ENCODE measurements at places on chromosomes 3 and 15.

DNA sequence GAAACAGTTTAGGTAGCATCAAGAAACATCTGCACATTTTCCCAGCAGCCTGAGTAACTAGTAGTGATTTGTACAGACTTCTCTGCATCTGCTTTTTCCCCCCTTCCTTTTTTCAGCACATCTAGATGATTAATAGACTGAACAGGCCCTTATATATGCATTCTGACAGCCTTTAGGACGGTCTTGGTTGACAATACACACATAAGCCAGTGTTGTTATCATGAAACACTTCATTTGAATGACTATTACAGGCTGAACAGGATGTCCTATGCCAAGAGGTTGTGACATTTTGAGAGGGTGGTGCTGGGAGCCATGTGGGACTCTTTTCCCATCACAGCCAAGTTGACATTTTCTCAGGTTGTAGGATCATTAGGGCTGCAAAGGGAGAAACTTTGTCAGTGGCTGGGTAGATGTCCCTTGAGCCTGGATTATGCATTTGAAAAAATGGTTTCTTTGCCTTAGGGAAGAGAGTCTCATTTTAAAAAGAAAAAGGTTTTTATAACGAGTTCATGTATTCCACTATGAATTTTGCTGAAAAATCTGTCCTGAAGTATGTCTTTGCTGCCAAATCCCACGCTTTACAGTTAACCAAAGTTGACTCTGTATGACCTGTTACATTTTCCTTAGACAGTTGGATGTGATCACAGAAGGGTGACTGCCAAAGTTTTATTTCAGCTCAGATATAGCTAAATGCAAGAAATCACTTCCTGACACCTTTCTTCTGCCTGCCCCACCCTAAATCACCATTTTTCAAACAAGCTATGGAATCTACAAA, 73.7 kb downstream of the FILIP1L start:
- no peak for DNase-seq

DNA sequence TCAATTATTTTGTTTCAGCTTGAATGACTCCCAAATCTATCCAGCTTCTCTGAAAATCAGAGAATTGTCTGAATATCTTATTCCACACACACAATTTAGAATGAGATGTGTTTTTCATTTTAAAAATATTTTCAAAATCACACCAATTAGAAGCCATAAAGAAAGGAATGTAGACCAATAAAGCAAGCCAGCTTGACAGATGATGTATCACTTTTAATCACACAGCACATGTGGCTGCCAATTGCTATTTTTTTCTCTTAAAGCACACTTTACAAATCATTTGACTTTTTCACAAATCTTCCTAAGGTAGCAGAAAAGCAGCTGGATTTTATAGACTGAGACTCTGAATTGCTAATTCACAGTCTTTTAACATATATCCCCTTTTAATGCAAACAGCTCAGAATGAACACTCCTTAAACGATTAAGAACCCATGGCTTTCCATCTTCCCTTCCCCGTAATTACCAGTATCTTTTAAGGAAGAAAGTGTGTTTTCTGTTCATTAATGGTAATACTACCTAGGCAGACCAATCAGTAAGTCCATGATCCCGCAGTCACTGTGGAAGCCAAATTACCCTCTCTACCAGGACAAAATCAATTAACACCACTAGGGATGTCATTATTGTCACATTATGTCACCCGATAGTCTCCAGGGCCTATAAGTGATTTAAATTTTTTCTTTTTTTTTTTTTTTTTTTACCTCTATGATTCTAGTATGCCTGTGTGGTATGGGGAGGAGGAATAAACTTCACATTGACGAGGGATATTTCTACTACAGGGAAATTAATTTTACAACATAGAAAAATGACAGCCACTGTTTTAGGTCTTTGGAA, 250.0 kb upstream of the VEPH1 start:
- DNase-seq = no peak

DNA sequence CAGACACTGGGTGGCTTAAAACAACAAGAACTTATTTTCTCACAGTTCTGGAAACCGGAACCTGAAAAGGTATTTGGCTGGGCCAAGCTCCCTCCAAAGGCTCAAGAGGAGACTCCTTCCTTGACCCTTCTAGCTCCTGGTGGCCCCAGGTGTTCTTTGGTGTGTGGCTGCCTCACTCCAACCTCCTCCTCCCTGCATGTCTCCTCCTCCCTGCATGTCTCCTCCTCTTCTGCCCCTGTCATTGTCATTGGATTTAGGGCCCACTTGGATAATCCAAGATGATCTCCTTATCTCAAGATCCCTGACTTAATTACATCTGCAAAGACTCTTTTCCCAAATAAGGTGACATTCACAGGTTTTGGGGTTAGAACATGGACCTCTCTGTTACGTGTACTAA, 69.8 kb upstream of the MFGE8 start:
- DNase-seq = peak; percentile 70

GRCh38 chr3:160893207-160893606, 137.2 kb downstream of the PPM1L start:
- DNase-seq = no peak

- no peak for DNase-seq
Observed at GRCh38 chr15:43469867-43470266, 23.1 kb downstream of the TP53BP1 start.

DNA sequence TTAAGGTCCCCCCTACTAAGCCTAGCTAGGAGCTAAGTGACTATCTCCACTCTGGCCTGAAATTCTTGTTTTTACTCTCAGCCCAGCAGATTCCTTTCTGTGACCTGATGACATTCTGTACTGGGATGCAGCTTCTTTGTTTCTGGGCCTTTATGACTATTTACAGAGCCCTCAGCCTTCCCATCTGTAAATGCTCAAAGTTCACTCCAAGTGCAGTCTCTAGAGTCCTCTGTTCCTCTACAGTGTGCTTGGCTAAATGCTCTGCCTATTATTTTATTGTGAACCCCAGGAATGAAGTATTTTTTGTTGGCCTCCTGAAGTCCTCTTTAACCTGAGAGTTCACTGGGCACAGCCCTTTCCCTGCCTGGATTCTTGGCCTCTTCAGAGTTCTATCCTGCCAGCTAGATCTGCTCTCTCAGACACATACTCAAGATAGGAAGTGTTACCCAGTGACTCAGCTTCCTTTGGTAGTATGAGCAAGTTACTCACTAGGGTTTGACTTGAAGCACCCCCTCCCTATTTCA, 278.1 kb upstream of the P2RY1 start:
- DNase-seq = no peak

GRCh38 chr3:81492040-81492439, 269.4 kb downstream of the GBE1 start:
- no peak for DNase-seq

GRCh38 chr3:151838574-151839312, 24.8 kb downstream of the AADAC start:
- DNase-seq = peak; percentile 52

- DNase-seq = no peak
Observed at GRCh38 chr3:141553055-141553454, 66.2 kb downstream of the RASA2 start.

DNA sequence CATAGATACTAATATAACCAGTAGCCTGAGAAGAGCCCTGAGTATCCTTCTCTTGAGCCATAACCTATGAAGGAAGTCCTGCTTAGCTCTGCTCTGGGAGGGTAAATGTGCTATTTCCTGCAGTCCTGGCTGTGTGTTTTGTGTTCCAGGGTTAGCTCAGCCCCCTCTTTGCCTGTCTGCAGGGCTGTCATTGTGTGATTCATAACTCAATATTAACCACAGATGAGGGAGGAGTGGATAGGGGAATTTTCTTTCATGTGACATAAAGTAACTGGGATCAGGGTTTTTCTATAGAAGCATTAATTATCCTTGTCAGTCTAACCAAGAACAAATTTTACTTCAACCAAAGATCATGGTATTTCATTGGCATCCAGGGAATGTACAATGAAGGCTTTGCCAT, 183.3 kb upstream of the ZBTB20 start:
- no peak for DNase-seq

DNA sequence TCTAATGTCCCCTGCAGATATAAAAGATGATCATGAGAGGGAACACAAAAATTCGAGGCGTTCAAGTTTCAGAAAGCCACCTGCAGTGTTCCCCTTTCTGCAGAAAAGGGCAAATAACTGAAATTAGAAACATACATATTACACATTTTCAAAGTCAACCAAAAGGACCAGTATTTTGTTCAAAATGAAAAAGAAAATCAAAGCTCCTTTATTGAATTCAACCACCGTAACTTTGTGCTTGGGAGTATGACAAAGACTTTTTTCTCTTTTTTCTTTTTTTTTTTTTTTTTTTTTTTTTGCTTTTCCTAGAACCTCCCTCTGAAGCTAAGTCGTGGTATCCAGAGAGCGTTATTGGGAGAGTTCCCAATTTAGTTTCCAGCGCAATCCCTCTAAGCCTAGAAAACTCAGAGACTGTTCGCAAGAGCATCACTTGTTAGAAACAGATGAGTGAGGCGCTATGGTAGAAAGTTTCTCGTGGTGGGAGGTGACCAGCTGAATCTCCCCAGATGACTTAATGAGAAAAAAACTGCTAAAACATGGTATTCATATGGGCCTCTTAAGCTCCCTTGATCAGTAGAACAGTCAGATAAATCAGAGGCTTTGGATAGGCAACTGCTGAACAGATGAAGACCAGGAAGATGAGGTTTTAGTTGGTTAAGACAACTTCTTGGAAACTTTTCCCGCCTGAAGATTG, 77.4 kb downstream of the MB21D2 start:
- DNase-seq = no peak

- DNase-seq = no peak
Observed at GRCh38 chr3:20752416-20752815, 566.4 kb upstream of the SGO1 start.

DNA sequence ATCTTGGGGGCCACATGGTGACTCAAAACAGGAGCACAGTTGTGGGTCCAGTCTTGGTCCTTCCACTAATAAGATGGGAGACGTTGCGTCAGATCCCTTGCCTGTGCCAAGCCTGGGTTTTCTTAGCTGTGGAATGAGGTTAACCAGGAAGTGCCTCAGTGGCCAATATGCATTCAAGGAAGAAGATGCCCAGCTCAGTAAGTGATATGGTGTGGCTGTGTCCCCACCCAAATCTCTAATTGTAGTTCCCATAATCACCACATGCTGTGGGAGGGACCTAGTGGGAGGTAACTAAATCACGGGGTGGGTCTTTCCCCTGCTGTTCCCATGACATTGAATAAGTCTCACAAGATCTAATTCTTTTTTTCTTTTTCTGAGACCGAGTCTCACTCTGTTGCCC, 6.4 kb downstream of the ALG1L2 start:
- DNase-seq = no peak

DNA sequence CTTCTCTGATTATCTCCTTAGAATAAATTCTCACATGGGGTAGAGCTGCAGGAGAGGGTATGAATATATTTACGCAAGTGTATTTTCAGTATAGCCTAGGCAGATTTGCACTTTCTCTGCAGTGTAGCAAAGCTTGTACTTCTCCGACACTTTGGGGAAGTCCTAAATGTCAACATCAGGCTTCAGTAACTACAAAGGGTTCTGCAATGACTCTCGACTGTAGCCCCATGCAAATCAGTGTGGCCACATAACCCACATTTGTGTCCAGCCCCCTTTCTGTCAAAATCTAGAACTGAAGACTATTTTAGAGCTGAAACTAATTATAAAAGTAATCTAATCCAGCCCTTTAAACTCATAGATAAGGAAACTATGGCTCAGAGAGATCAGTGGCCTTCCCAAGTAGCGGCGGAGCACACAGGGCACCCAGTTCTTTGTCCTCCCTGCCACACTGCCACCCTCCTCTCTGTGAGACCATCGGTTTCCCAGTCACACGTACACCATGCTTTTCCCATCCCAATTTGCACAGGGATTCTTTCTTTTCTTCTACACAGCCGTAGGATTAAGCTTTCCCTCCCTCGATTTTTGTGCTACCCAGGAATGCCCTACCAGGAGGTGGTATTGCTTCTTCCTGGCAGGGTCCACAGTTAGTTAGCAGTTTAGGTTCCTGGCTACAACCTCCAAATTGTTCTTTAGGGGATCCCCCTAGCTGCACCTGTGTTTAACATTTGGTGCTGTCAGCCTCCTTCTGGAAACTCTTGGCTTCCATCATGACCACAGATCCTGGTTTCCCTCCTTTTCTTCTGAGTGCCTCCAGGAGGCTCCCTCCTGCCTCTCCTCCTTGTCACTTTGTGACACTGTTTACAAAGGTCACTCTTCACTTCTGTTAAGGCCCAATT, 22.9 kb downstream of the MRAS start:
- no peak for DNase-seq

DNA sequence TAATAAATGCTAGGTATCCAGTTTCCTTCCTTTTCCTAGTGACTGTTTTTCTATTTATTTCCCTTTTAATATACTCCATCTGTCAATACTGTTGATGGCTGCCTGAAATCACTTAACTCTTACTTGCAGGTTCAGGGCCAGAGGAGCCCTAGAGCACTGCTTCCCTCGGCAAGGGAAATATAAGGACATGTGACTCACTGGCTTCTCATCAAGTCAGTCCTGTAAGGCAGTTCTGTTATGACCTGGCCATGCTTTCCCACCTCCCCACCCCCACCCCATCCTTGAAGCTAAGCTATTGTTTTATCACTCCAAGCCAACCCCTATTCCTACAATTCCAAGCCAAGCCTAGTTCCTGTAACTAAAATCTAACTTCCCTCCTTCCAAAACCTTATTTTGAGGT, 800.7 kb downstream of the ROBO1 start:
- no peak for DNase-seq

DNA sequence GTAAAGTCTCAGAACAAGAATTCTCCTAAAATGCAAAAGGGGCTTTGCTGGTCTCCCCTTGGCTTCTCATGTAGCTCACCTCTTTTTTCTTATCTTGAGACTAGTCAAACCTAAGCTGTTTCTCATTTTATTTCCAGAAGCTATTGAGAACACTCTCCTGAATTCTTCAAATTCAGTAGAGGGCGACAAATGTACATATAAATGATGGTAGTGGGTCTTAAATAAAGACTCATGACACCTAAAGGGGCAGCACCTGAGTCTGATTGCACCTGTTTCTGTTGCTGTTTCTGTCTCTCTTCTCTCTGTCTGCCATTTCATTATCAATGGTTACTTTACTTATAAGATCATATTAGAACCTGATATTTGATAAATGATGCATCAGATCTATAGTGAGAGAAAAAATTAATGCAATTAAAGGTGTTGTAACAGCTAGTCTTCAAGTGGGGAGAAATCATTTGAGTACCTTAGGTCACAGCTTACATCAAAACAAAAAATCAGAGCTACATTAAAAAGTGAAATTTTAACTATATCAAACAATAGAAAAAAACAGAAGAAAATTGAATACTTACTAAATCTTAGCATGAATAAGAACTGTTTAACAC, 7.0 kb downstream of the ADIPOQ start:
- DNase-seq = peak; percentile 48

Measured in D341Med (cell line).